ENCODE measurements at places on chromosomes 11 and 22.

- no peak for DNase-seq
Measured at GRCh38 chr22:40247976-40248375, 70.3 kb downstream of the TNRC6B start.

- DNase-seq = no peak
Measured at GRCh38 chr11:133078012-133078411, 454.3 kb downstream of the OPCML start.

DNA sequence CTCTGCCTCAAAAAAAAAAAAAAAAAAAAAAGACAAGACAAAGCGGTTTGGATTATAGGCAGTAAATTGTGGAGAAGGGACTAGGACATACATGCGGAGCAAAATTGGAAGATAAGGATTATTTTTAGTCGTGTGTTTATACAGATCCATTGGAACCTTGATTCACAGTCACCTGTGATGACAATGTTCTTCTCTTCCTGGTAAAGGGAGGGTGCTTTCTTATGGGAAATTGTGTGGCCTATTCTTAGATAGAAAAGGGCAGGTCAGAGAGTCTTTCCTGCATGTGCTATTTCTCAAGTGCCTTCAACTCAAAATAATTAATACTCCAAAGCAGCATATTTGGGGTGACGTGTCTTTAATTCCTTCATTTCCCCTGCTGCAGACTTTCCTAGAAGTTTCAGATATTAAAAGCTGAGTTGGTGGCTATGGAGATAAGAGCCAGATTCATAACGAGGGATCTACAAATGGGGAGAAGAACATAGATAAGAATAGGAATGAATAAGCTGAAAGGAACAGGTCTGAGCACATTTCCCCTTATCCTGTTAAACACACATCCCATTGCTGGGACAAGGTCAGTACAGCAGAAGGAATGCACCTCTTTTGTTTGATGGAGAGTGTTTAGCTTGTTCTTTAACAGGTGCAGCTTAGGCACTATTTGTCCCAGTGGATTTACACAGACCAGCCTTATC is 22.5 kb downstream of the GSTT2B start:
- no peak for DNase-seq

GRCh38 chr11:56533054-56533740 is 9.9 kb downstream of the OR5M11 start:
- no peak for DNase-seq

- no peak for DNase-seq
Measured at GRCh38 chr22:42947211-42947990, 67.5 kb downstream of the PACSIN2 start.

GRCh38 chr11:133053124-133053776 is 479.1 kb downstream of the OPCML start:
- no peak for DNase-seq

DNA sequence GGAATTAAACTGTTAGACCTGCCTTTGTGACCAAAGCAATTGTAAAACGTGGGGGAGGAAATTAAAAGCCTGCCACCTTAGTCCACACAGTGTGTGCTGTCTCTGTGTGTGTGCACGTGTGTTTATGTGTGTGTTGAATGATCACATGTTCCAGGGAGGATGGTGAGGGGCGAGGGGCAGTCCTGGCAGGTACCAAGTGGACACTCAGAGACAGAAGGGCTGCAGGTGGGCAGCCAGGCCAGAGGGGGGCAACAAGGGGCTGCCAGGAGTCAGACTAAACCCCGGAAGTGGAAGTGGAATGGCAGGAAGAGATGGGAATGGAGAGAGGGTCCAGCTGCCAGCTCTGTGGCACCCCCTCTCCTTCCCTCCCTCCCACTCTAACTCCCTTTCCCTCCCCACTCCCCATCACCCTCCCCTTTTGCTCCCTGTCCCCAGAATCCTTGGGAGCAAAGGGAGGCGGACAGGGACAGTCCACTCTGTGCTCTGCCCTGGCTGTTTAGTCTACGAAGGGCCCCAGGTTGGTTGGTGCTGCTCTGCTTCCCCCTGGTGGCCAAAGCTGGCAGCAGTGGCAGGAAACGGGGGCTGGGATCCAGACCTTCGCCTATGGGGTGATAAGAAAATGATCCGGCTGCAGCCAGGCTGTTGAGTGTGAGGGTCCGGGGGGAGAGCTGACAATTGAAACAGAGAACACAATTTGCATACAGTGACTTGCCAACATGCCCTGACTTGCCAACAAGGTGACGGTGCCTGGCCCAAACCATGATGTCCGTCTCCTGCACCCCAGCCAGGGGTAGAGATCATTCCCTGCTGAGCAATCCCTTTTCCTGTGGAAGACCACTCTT is 24.4 kb downstream of the P2RY2 start:
- DNase-seq = no peak

DNA sequence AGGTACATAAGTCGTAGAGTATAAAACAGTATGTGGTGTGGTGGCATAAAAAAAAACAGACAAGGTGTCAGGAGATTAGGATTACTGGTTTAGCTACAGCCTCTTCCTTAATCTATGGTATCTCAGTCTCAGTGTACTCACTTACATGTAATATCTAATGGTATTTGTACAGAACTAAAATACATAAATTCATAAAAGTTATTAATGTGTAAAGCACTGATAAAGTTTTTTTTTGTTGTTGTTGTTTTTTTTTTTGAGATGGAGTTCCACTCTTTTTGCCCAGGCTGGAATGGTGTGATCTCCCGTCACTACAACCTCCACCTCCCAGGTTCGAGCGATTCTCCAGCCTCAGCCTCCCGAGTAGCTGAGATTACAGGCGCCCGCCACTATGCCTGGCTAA is 2.9 kb downstream of the PTS start:
- no peak for DNase-seq

DNA sequence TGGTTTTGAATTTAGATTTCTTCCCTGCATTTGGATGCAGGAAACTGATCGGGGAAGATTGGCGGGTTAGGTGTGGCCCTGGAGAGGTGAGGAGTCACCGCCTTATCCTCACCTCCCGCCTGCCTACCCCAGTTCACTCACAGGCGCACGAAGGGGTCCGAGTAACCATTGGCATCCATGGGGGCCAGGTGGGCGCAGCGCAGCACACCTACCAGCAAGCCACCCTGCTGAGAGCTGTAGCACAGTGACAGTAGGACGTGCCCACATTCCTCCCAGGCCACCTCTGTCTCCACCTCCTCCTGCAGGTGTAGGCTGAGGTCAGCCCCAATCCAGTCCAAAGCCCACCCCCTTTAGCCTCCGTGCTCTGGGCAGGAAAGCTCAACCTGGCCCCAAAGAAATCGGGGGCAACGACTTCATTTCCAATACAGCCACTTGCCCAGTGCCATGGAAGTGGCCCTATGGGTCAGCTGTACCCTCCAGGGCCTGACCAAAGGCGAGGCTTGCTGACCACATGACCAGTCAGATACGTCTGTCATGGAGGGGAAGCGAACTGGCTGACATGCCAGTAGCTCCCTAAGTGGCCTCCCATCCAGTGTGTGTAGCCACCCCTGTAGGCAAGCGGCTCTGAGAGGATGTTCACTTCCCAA is 6.7 kb downstream of the NDUFV1 start:
- no peak for DNase-seq

DNA sequence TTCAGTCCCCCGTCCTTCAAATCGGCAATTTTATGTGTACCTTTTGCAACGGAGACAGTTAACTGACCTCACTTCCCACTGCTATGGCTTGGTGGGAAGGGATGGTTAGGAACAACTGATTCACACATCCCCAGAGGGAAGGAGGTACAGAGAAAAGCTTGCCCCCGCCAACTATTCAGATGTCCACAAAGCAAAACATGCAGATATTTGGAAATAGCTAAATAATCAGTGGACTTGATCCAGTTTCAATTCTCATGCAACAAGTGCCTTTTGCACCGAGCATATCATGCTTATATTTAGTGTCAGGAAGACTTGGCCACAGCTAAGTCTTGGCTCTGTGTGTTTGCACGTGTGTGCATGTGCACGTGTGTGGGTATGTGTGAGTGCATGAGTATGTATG is 144.6 kb downstream of the SNX19 start:
- no peak for DNase-seq

DNA sequence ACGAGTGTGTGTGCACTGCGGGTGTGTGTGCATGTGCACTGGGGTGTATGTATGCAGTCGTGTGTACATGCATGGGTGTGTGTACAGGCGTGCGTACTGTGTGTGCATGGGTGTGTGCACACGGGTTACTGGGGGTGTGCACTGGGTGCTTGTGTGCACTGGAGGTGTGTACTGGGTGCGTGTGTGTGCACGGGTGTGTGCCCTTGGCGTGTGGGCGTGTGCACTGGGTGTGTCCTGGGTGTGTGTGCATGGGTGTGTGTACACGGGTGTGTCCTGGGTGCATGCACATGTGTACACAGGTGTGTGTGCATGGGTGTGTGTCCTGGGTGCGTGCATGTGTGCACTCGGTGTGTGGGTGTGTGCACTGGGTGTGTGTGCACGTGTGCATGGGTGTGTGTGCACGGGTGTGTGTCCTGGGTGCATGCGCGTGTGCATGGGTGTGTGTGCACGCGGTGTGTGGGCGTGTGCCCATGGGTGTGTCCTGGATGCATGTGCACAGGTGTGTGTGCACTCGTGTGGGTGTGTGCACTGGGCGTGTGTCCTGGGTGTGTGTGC is 39.1 kb downstream of the BRSK2 start:
- DNase-seq = no peak

GRCh38 chr11:12516387-12517105 is 139.2 kb downstream of the PARVA start:
- no peak for DNase-seq

- no peak for DNase-seq
Measured at GRCh38 chr11:72075109-72075508, 5.2 kb downstream of the NUMA1 start.

Measured in retinal pigment epithelial cell (primary cell).